ENCODE measurements at places on chromosomes 7 and 10.

DNA sequence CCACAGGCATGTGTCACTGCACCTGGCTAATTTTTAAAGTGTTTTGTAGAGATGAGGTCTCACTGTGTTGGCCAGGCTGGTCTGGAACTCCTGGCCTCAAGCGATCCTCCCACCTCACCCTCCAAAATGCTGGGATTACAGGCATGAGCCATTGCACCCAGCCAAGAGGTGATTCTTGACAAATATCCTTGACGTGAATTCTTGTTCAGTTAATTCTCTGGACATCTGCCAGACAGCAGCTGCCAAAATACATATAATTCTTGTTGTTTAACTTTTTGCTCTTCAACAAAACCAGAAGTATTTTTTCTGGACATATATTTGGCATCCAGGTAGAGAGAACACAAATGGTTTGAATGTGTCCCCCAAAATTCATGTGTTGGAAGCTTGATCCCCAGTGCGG lies 3.2 kb downstream of the ACADSB start:
- DNase-seq = no peak

DNA sequence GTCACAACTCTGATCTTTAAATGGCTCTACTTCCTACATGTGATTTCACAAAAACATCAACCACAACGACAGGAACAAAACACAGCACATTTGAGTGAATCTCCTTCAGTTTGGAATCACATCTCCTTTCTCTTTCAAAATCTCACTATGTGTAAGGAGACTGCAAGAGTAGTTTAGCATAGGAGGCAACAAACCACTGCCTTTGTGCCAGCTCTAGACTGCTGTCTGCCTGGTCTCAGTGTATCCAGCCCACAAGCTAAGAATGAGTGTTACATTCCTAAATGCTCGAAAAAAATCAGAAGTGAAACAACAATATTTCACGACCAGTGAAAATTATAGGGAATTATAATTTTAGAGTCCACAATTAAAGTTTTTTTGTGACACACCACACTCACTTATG lies 217.0 kb upstream of the STEAP4 start:
- no peak for DNase-seq

GRCh38 chr7:36468370-36469101 lies 78.9 kb downstream of the ANLN start:
- no peak for DNase-seq

DNA sequence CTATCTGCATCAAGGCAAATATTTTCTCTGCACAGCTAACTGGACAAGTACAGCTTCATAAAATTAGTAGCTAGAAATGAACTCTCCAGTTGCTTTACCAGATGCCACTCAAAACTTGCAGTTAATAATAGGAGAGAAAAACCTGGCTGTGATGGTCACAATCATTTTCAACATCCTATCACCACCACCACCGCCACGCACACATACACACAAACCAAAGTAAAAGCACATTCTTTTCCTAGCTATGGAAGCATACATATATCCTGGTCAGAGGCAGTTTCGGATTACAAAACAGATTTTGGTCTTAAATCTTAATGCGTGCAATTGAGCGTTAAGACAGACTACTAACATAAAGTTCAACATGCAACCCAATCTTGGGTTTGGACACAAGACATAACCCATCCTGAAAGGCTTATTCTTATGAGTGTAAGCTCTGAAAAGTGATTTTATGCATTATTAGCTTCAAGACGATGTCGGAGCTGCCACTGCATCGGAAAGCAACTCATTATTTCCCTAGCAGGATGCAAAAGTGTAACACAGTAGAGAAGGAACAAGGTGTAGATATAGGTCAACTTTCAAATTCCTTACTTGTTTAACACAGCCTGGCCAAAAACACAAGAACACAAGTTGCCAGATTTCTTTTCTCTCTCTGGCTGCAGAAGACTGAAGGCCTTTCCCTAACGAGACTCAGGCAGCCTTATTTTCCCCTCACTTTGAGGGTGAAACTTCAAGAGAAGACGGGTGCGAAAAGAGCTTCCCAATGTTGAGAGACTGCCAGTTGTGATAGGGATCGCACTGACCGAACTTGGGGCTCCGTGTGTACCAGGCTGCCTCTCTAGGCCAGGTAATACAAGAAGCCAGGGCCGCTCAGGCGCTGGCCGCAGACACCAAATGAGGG lies 1.2 kb downstream of the CACUL1 start:
- no peak for DNase-seq

GRCh38 chr7:142177869-142178268 lies 66.4 kb downstream of the MGAM2 start:
- DNase-seq = no peak

- DNase-seq = no peak
These were observed 70.0 kb downstream of the KLF6 start for GRCh38 chr10:3714967-3715366.

DNA sequence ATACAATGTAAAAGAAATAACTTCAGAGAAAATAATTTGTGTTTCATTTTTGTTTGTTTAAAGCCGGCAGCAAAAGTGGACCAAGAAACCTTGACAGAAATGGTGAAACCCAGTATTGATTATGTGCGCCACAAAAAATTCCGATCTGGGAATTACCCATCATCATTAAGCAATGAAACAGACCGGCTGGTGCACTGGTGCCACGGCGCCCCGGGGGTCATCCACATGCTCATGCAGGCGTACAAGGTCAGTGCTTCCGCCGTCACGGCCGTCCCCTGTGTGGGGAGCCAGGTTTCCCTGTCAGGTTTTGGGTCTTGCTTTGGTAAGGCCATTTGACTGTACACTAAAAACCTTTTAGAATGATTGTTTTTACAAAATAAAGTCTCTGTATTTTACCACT lies 46.7 kb downstream of the LANCL2 start:
- DNase-seq = no peak

DNA sequence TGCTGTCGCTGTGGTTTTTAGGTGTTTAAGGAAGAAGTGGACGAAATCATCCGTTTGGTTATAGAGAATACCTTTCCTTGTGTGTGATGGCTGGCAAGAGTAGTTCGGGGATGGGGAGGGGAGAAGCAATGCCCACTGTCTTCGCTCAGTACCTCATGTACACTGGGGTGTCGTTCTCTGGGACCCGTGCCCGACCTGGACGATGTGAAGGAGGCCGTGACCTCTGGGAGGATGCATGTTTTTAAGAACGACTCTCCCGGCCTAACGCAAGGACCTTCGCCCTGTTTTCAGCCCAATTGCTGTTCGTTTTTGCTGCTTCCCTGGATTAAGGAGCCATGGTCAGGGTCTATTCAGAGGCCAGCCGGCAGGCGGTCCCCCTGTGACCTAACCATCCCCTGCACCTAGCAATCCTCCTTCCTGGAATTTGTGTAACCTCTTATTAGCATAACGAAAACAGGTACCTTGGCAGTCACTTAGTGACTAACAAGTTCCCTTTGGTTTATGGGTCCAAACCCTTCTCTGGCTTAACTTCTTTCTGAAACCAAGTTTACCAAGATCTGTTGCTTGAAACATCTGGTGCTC lies 1.3 kb downstream of the NFE2L3 start:
- no peak for DNase-seq

GRCh38 chr10:50044941-50045664 lies 22.7 kb upstream of the WASHC2A start:
- no peak for DNase-seq

DNA sequence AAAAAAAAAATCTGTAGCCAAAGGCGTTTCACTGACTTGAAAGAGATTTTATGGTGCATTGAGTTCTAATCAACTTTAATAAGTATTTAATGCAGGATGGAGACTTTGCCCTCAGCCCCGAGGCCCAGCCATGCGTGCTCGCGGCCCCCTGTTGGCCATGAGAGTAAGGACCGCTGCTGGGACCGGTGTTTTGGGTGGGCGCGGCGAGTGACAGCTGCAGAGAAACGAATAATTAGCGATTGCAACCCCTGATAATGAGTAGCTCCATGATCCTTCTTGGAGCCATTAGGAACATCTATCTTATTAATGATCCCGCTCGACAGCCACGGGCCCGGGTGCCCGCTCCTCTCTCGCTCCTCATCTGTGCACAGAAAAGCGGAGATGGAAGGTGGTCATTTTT lies 347.4 kb downstream of the RPS24 start:
- DNase-seq = no peak
